Left ventricle myocardium inferior (tissue), 1 donor: ENCODE measurements at places on chromosomes 7 and 10. TPM values are rescaled to one million over a fixed set of nuclear protein-coding genes. Genes with fewer than 3 reads are reported as not detected.

The TDRD1 gene
- 1.9 TPM for total RNA-seq

The IKZF5 gene
- total RNA-seq, result 12.9 TPM

The HACD1 gene
- 173 TPM for total RNA-seq

The PRKG1 gene
- total RNA-seq, result 38.9 TPM

The ATXN7L1 gene
- total RNA-seq, result 6.2 TPM

The CAV1 gene
- total RNA-seq, result 266 TPM

- no peaks in the 10 kb centered on the region for H3K4me1 ChIP-seq
- DNase-seq, result no peak
- H3K27ac ChIP-seq, result no peak overlapping the region
These were observed 381.9 kb downstream of the OTUD1 start for GRCh38 chr10:23820792-23821191.

- no peak overlapping the region for H3K4me3 ChIP-seq
- H3K27me3 ChIP-seq, result no peaks in the 10 kb centered on the region
- peak overlapping the region; percentile 93 for H3K27ac ChIP-seq
- peak; percentile 74 for DNase-seq
These were observed 265.9 kb upstream of the ZMIZ1 start for GRCh38 chr10:78802866-78803265.

DNA sequence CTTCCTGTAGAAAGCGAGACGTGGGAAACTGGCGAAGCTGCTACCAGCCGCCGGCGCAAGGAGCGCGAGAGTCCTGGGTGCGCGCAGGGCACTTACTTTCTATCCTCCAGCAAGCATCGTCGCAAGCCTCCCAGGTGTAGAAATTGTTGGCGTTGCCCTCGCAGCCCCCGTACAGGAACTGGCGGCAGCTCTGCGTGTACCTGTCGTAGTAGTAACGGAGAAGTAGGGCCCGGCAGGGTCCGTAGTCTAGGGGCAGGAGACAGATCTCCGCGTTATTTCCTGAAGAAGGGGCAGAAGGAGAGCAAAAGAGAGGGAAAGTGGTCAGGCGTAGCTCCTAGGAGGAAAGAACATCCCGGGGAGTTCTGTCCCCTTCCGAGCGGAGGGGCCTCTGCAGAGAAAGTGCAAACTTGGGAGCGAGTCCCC is 501 bp downstream of the TFPI2 start:
- H3K36me3 ChIP-seq, result no peaks in the 10 kb centered on the region
- no peak for DNase-seq
- peaks cover 26% of the 10 kb centered on the region for H3K4me1 ChIP-seq
- H3K27me3 ChIP-seq, result peaks cover 20% of the 10 kb centered on the region
- peak overlapping the region; percentile 62 for H3K27ac ChIP-seq
- peak overlapping the region; percentile 76 for H3K4me3 ChIP-seq

GRCh38 chr10:117621795-117622420 is 79.4 kb downstream of the EMX2 start:
- DNase-seq, result no peak
- no peak overlapping the region for H3K27ac ChIP-seq
- no peaks in the 10 kb centered on the region for H3K4me1 ChIP-seq
- H3K36me3 ChIP-seq, result no peaks in the 10 kb centered on the region

- peaks cover 87% of the 10 kb centered on the region for H3K36me3 ChIP-seq
- DNase-seq, result no peak
- H3K27me3 ChIP-seq, result no peaks in the 10 kb centered on the region
- H3K4me1 ChIP-seq, result peaks cover 51% of the 10 kb centered on the region
- no peak overlapping the region for H3K4me3 ChIP-seq
These were observed 11.5 kb downstream of the HNRNPA2B1 start for GRCh38 chr7:26188957-26189541.

GRCh38 chr10:14507176-14507575 is 176.5 kb upstream of the FRMD4A start:
- no peaks in the 10 kb centered on the region for H3K4me1 ChIP-seq
- no peak for DNase-seq
- H3K4me3 ChIP-seq, result no peak overlapping the region

DNA sequence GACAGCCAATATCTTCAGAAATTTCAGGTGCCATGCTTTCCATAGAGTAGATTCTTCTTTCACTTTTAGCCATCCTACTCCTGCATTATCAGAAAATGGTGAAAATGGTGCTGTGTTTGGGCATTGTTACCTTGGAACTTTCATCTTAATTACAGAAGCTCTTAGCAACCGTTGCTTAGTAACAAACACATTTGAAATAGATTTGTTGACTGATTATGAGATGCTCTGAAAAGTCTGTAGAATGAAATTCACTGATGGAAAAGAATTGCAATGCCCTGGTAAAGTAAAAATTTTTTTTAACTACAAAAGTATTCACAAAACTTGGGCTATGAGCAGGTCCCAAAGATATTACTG is 249.3 kb upstream of the NEBL start:
- no peak for DNase-seq
- no peak overlapping the region for H3K27ac ChIP-seq
- no peaks in the 10 kb centered on the region for H3K27me3 ChIP-seq
- H3K4me1 ChIP-seq, result no peaks in the 10 kb centered on the region
- no peaks in the 10 kb centered on the region for H3K36me3 ChIP-seq

GRCh38 chr10:102118867-102119266 is 1.3 kb downstream of the LDB1 start:
- no peak for DNase-seq
- H3K36me3 ChIP-seq, result no peaks in the 10 kb centered on the region
- H3K27ac ChIP-seq, result peak overlapping the region; percentile 97
- H3K4me3 ChIP-seq, result peak overlapping the region; percentile 81
- H3K4me1 ChIP-seq, result peaks cover 80% of the 10 kb centered on the region

DNA sequence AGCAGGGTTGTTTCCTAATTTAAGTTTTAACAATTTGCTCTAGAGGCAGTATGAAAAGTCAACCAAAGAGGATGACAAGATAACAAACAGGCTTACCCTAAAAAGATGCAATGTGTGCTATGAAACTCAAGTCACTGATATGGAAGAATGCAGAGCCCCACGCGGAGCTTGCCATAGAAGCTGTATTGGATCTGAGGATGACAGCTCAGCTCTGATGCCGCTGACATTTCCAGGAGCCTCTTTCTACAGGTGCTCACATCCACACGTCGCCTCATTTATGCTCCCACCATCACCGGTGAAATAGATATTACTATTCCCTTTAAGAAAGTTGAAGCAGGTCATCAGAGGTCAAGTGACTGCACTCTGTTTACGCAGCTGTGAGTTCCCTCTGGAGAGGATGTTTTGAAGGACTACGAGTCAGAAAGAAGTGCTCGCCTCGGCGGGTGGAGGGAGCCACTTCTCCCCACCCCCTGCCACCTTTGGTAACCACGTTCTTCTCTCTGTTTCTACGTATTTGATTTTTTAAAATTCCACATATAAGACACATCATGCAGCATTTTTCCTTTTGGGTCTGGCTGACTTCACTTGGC is 275.4 kb downstream of the GLRX3 start:
- H3K27ac ChIP-seq, result no peak overlapping the region
- DNase-seq, result no peak
- no peak overlapping the region for H3K4me3 ChIP-seq

- H3K36me3 ChIP-seq, result no peaks in the 10 kb centered on the region
- H3K27me3 ChIP-seq, result no peaks in the 10 kb centered on the region
- no peak overlapping the region for H3K4me3 ChIP-seq
- H3K27ac ChIP-seq, result no peak overlapping the region
- DNase-seq, result no peak
These were observed 327.2 kb upstream of the BMPER start for GRCh38 chr7:33578166-33578565.

DNA sequence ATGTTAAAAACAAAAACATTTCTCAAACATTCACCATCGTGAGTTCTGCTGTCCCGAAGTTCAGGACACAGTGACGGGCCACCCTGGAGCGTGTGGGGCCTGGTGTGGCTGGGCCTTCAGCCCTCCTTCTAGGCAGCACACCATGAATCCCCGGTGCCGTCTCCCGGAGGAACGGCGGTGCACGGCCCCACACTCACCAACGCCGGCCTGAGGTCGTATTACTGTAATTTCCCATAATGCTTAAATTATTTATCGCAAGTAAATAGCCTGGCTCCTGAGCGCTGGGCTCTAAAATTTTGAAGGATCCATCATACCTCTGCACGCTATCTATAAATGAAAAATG is 1.4 kb downstream of the STK32C start:
- peaks cover 22% of the 10 kb centered on the region for H3K4me1 ChIP-seq
- H3K36me3 ChIP-seq, result no peaks in the 10 kb centered on the region
- no peak overlapping the region for H3K27ac ChIP-seq
- DNase-seq, result no peak
- no peak overlapping the region for H3K4me3 ChIP-seq

GRCh38 chr10:20601941-20602461 is 295.1 kb downstream of the NEBL start:
- peaks cover 16% of the 10 kb centered on the region for H3K4me1 ChIP-seq
- no peak for DNase-seq
- no peaks in the 10 kb centered on the region for H3K27me3 ChIP-seq
- no peak overlapping the region for H3K4me3 ChIP-seq

GRCh38 chr7:140923358-140924006 is 1.2 kb downstream of the BRAF start:
- no peaks in the 10 kb centered on the region for H3K36me3 ChIP-seq
- peaks cover 52% of the 10 kb centered on the region for H3K4me1 ChIP-seq
- H3K27ac ChIP-seq, result peak overlapping the region; percentile 98
- no peak for DNase-seq

GRCh38 chr10:13658264-13658663 is 71.5 kb downstream of the PRPF18 start:
- H3K27me3 ChIP-seq, result no peaks in the 10 kb centered on the region
- H3K4me1 ChIP-seq, result peaks cover 59% of the 10 kb centered on the region
- H3K4me3 ChIP-seq, result no peak overlapping the region

GRCh38 chr10:13739183-13739582 is 152.4 kb downstream of the PRPF18 start:
- H3K4me1 ChIP-seq, result peaks cover 11% of the 10 kb centered on the region
- peaks cover 51% of the 10 kb centered on the region for H3K36me3 ChIP-seq
- no peak overlapping the region for H3K27ac ChIP-seq
- no peak overlapping the region for H3K4me3 ChIP-seq
- no peaks in the 10 kb centered on the region for H3K27me3 ChIP-seq

DNA sequence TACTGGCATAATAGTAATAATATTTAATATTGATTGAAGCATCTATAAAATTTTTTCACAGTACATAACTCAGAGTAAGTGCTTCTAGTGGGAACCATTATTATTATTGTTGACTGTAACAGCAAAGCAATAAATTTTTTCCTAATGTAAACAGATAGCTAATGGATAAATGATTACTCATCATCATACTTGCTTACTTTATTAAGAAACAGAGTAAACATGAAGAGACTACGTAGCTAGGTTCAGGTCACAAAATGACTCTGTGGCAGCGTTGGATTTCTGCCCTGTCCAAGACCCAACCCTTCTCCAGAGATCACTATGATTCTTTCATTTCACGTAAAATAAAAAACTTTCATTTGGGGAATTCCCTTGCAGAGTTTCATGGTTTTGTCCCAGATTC is 8.3 kb upstream of the ABCB5 start:
- H3K27ac ChIP-seq, result no peak overlapping the region
- H3K4me1 ChIP-seq, result no peaks in the 10 kb centered on the region
- H3K4me3 ChIP-seq, result no peak overlapping the region
- no peaks in the 10 kb centered on the region for H3K36me3 ChIP-seq
- no peaks in the 10 kb centered on the region for H3K27me3 ChIP-seq
